ENCODE measurements at places on chromosomes 6 and 20. TPM values are rescaled to one million over a fixed set of nuclear protein-coding genes. Genes with fewer than 3 reads are reported as not detected.

The CST8 gene
- total RNA-seq = not detected

The KCNB1 gene
- not detected for total RNA-seq

The ZNF391 gene
- total RNA-seq = 0.53 TPM

The CABLES2 gene
- total RNA-seq = 7.8 TPM
